ENCODE measurements at places on chromosomes 12 and 14. TPM values are rescaled to one million over a fixed set of nuclear protein-coding genes. Genes with fewer than 3 reads are reported as not detected.

The TGM1 gene
- 0.85 TPM for total RNA-seq

The CRIP2 gene
- 35.2 TPM for total RNA-seq

The RNASE3 gene
- not detected for total RNA-seq

The KLRB1 gene
- total RNA-seq, result not detected

The IGF1 gene
- total RNA-seq, result 0.56 TPM

All from regular cardiac myocyte (primary cell).